NCI-H2081 (cell line): ENCODE measurements at places on chromosomes 3 and 15.

GRCh38 chr3:123018683-123019082 lies 8.9 kb downstream of the SEMA5B start:
- DNase-seq, result no peak

GRCh38 chr3:54056521-54056920 lies 65.8 kb upstream of the CACNA2D3 start:
- DNase-seq, result no peak

DNA sequence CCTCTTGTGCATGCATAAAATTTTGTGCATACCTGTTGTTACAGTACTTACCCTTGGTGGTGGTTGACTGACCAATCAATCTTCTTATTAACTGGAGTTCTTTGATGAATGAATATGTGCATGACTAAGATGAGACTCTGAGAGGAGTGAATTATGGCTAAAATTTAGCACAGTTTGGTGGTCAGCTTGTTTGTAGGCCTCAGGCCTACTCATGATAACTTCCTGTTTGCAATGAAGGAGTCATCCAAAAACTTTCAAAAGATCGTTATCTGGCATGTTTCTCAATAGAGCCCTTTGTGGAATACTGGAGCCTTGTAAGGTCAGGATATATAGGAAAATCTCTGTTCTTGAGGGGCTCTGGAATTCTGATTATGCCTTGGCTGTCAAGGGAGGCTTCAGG lies 66.5 kb downstream of the LEKR1 start:
- no peak for DNase-seq

- no peak for DNase-seq
These were observed 83.9 kb downstream of the IL20RB start for GRCh38 chr3:137041686-137042085.

GRCh38 chr3:71055257-71056001 lies 528.1 kb downstream of the FOXP1 start:
- no peak for DNase-seq

DNA sequence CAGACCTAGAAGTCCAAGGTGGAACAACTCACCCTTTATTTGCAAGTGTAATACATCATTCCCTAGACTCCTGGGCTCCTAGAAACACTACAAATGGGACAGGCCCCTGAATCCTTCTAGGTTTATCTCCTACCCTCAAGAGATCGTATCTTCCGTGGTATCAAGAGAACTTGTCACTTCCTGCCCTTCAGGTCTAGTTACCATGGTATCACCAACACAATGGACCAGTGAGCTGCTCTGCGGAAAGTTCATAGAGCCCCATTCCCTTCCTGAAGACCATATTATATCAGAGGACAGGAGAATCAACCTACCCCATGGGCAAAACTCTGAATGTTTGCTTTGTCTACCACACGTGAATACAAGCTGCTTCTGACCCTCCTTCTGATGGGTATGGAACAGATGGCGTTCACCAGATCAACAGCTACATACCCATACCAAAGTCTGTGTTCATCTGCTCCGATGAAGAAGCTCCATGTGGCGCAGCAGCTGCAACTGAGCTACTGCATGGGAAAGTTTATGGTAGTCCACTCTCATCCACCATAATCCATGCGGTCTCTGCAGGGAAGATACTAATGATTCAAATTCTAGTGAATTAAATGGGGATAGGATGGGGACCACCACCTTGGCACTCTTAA lies 84.6 kb upstream of the KLF13 start:
- DNase-seq, result no peak

- no peak for DNase-seq
These were observed 331.6 kb downstream of the PYDC2 start for GRCh38 chr3:191792580-191792979.

DNA sequence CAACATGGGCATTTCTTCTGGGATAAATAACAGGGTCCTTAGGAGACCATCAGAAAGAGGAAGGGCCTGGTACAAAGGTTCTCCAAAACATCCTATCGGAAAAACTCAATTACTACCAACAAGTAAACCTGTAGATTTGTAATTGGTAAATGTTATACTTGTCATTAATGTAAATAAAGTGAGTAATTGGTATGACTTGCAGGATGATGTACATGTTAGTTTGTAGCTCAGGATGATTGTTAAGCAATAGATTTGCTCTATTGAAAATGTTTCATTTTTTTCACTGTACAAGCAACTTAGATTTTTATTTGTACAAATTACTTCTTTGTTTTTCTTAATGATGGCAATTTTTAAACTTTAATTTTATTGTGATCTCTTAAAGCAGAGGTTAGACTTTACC lies 3.8 kb upstream of the SCG5 start:
- DNase-seq, result no peak

DNA sequence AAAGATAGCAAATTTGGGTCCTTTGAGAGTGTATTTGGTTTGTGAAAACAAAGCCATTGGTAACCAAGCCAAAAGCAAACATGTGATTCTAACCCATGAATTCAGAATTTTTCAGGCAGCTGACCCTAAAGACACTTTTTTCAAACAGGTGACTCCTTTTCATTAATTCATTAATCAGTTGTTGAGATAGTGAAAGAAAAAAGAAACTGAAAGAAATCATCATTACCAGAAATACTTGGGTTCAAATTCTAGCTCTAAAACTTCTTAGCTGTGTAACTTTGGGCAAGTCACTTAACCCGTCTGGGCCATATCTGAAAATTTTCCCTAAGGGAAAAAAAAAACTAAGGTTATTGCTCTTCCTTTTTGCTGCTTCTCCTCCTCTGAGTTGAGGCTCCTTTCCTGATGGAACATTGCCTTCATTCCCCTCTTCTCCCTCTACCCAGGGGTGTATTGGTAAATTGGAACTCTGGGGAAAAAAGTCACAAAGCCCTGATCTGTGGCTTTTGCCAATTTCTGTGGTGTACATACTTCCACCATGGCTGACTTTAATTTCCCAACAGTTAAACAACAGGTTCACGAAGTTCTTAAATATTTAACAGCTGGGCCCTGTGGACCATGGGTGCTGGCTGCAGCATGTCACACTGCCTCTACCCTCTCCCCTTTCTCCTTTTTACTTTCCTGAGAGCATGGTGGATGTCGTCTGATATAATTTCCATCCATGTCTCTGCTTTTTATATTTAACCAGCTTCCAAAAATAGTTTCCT lies 120.3 kb downstream of the ASB7 start:
- no peak for DNase-seq

DNA sequence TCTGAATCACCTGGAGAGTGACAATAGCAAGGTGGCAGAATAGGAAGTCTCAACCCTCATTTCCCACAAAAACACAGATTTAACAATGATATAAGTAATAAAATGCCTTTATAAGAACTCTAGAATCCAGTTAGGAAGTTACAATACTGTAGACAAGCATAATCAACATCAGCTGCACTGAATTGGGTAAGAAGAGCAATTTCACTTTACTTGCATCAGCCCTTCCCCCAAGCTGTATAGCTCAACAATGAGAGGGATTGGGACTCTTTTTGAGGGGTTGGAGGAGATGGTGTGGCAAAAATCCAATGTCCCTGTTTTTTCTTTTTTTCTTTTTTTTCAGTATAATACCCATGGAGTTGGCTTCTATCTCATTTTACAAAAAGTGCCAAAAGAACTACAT lies 63.1 kb downstream of the SERP1 start:
- no peak for DNase-seq

DNA sequence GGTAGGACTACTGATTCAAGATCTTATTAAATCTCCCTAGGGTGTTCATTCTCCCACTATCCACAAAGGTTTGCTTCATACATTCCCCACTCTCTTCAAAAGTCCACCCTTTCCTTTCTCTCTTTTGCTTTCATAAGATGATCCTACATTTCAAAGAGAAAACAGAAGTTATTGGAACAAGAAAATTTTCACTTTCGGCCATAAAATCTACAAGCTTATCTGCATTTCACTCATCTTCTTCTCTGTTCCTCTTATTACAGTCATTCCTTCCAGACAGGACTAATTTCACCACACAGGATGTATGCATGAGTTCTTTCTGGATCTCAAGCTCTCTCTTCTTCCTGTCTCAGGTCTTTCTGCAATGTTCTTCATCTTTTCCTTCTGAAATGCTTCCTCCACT lies 238.7 kb downstream of the ISL2 start:
- no peak for DNase-seq

DNA sequence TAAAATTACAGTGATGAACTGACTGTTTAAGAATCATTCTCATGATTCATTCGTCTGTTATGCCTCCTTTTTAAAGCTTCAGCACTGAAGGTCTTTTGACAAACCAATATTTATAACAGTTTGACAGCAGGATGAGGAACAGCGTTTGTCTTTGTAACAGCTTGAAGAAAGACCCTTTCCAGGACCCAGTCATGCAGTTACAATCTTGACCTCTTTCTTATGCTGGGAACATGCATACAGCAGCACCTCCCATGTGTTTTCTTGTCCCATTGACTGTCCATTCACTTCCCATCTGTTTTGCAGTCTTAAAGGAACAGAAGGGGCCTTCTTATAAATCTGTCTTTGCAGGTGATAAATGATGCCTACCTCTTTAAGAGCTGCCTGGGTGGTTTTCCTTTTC lies 87.2 kb downstream of the OPA1 start:
- no peak for DNase-seq

- DNase-seq, result peak; percentile 52
These were observed 54.2 kb upstream of the TMCO5A start for GRCh38 chr15:37880009-37880834.

DNA sequence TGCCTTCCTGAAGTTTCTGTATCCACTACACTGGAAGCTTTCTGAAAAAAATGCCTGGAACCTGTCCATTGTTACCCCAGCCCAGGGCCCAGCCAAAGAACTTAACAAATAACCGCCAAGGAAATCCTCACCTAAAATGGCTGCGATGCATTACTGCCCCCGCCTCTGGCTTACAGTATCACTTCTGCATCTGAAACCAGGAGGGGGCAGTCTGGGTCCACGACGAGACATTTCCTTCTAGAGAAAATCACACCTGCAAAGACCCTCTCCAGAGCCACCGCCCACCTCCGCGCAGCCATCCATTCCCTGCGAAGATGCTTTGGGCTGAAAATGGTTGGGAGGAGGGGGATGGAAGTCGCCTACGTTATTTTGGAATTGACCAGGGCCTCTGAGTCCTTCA lies 22.4 kb upstream of the CELF6 start:
- DNase-seq, result no peak

DNA sequence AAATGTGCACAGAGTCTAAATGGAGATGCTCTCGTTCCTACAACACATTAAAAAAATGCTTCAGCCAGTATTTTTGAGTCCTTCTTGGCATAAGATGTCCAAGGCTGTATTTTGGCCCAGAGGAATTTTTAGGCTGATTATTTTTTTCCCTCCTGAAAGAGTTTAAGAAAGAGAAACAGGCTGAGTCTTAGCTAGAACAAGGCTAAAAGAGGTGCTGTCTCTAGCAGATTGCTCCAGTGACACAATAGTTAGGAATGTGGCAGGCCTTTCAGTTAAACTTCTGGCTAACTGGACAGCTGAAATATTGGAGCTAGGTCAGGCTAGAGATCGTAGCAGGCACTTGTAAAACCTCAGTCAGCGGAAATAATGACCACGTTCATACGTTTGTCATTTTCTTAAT lies 271.4 kb upstream of the RARB start:
- no peak for DNase-seq

GRCh38 chr3:86743233-86743632 lies 247.7 kb downstream of the VGLL3 start:
- no peak for DNase-seq

DNA sequence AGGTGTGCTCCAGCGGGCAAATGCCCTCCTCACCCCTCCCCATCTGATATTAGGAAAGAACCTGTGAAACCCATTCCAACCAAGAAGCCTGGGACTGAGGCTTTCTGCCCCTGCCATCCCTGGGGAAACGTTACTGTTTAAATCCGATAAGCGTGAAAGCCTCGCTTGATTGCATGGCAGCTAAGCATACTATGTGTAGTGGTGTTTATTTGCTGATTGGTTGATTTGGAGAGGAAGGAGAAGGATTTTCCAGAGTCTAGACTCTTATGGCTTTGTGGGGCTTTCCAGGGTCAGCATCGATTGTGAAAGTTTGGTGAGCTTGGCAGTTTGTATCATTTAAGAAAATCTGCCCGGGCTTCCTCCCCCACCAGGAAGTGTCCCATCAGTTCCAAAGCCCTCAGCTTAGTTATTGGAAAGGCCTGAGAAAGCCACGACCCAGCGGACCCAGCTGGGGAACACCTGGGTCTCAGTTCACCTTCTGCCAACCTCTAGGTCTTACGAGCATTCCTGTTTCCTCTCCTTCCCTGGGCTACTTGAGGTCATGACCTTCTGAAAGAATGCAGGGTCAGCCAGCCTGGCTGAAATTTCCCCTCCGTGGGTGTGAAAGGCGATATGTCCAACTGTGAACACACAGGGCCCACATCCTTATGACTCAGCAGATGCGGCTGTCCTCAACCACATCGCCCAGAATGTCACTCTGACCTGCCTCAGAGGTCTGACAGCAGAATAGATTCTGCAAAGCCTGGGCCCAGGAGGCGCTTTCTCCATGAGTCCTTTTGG lies 62.8 kb upstream of the HERC1 start:
- no peak for DNase-seq

- DNase-seq, result no peak
These were observed 247.8 kb upstream of the MCTP2 start for GRCh38 chr15:93983526-93983925.

DNA sequence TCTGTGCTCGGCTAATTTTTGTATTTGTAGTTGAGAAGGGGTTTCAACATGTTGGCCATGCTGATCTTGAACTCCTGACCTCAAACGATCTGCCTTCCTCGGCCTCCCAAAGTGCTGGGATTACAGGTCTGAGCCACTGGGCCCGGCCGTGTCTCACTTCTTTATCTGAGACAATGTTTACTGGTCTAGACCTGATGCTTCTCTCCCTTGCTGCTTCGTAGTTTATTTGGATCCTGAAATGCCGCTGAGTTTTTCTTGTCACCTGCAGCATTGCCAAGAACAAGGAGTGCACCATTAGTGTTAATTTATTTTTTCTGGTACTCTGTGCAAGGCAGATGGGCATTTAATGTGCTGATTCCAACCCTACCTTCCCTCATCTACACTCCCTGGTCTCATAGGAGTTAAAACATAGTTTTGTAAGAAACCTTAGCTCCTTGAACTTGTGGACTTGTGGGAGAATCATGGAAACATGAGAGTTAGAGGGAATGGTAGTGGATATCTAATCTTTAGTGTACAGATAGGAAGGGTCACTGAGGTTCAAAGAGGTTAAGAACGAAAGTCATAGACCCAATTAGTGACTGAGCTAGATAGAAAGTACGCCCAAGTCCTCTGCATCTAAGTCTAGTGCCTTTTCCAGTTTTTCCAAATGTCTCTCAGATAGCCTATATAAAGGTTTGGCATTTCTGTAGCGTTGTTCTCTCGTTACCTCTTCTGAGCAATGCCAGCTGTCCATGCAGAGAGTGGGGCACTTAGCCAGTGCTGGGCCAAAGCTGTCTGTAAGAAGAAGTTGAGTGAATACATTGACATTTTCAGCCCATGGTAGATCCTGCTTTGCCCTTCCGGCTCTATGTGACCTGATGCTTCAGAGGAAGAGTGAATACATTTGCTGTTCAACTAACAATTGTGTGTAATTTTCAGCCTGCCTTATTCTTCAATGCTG lies 244.1 kb downstream of the LPP start:
- DNase-seq, result no peak
